AG09309 (cell line): ENCODE measurements at places on chromosomes 1 and 21.
A peak's percentile ranks its signal among the peaks of the same experiment; 100 is the strongest.

DNA sequence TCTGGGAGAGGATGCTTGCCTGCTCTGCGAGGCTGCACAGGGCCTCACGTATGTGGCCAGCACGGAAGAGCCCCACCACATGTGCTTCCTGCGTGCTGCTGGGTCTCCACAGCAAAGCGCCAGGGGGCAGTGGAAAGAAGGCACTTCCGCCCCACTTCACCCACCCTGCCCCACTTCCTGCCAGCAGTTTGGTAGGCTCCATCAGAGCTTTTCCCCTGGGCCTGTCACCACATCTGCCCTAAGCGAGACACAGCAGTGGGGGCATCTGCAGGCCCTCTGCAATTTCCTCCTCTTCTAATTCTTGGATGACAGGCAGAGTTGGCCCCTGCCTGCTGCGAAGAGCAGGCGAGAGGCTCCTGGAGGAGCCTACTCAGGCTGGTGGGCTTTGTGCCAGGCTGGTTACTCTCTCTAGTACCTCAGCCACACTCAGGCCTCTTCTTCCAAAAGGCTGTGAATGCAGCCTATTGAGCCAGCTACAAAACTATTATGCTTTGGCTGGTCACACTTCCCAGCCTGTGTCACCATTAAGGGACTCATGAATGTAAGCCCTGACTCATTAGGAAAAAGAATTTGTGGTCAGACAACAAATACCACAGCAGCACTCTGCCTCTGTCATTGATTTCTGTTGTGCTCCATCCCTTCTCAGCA, 25.0 kb downstream of the CD244 start:
- DNase-seq: no peak

- DNase-seq: no peak
Observed at GRCh38 chr1:151458802-151459330, 428 bp downstream of the POGZ start.

DNA sequence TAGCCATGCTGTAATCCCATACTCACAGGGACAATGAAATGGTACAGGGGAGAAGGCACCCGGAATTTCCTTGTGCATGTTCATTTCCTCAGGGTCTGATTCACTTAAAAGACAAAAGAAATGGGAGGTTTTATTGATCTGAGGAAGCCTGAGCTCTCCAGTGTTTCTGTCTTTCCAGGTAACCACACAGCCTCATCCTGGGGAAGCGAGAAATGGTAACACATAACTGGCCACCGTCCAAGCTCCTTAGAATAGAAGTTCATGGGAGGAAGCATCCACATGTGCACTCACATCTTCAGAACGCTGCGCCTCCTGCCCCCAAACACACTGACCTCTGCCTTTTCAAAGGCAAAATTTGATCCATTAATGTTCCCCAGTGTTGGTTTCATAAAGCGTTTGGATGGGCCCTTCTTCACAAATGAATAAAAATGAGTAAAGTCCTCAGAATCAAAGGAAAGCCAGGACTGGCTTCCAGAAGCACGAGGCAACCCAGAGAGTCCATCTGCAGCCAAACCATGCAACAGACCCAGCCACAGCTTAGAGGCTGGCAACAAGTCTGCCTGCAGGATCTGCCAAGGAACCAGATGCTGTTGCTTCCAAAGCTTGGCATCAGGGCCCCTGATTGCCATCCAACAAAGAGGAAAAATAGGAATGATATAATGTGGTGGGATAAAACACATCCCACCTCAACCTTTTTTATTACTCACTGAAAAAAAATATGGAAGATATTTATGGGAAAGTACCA, 120.3 kb downstream of the ZBTB18 start:
- DNase-seq: no peak

GRCh38 chr1:65211331-65211730, 63.3 kb downstream of the AK4 start:
- DNase-seq: no peak

- no peak for DNase-seq
Observed at GRCh38 chr1:217372049-217372970, 258.6 kb downstream of the GPATCH2 start.

DNA sequence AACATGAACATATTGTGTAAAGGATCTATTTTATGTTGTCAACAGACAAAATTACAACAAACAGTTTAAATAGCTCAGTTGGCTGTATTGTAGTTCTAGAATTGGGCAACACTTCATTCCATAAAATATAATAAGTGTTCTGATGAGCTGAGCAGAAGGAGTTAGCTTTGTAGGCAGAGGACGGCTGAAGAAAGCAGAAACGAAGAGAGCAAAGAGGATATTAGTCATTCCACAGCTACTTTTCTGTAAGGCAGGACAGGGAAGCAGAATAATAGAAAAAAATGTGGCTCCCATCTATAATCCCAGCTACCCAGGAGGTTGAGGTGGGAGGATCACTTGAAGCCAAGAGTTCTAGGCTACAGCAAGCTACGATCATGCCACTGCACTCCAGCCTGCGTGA, 20.2 kb upstream of the IVNS1ABP start:
- peak; percentile 60 for DNase-seq

- no peak for DNase-seq
Observed at GRCh38 chr1:150366416-150367296, 2.7 kb downstream of the RPRD2 start.

GRCh38 chr21:45187646-45188045, 100.0 kb downstream of the POFUT2 start:
- no peak for DNase-seq

- DNase-seq: no peak
Observed at GRCh38 chr1:116481934-116482333, 88.9 kb downstream of the CD58 start.

- DNase-seq: no peak
Observed at GRCh38 chr1:74773582-74773981, 40.6 kb downstream of the TYW3 start.

- DNase-seq: no peak
Observed at GRCh38 chr1:6471970-6472368, 6.0 kb upstream of the TNFRSF25 start.
